NCI-H510A (cell line): ENCODE measurements at places on chromosomes 6 and 20.

- no peak for DNase-seq
Observed at GRCh38 chr6:169806701-169807100, 55.3 kb downstream of the ERMARD start.

GRCh38 chr6:49531774-49532569 lies 18.5 kb upstream of the C6orf141 start:
- peak; percentile 28 for DNase-seq

DNA sequence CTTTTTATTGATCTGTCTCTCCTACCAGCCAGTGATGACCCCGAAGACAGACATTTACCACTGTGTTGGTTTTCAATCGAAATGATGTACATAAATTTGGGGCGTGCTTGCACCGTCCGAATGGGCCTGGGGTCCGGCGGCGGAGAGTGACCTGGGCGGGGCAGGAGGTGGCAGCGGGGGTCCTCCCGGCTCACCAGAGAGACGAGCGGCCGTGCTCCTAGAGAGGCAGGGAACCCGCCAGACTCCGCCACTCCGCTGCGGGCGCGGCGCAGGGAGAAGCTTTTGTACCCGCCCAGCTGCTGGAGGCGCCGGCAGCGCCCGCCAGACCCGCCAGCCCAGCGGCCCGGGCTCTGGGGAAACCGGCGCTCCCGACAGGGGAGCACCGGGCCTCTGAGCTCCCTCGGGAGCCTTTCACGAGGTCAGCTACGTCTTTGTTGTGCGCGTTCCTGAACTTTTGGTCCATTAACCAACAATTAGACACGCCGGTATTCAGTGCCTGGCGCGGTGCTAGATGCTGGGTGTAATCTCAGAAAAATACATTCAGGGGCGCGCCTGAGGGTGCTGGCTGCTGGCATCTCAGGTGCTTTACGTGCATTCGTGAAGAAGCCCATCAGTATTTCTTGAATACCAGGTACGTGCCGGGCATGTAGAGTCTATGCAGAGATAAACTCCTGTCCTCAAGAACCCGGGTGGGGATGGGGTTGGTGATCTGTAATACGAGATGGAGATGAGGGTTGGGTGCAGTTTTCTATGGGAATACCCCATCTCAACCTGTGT lies at the start of gene PGBD1:
TSS of gene PGBD1 (plus strand) at position 285 of the 777 bp plus-strand sequence. CDS start 2,242 bp downstream, outside the sequence.
- DNase-seq = peak; percentile 73

DNA sequence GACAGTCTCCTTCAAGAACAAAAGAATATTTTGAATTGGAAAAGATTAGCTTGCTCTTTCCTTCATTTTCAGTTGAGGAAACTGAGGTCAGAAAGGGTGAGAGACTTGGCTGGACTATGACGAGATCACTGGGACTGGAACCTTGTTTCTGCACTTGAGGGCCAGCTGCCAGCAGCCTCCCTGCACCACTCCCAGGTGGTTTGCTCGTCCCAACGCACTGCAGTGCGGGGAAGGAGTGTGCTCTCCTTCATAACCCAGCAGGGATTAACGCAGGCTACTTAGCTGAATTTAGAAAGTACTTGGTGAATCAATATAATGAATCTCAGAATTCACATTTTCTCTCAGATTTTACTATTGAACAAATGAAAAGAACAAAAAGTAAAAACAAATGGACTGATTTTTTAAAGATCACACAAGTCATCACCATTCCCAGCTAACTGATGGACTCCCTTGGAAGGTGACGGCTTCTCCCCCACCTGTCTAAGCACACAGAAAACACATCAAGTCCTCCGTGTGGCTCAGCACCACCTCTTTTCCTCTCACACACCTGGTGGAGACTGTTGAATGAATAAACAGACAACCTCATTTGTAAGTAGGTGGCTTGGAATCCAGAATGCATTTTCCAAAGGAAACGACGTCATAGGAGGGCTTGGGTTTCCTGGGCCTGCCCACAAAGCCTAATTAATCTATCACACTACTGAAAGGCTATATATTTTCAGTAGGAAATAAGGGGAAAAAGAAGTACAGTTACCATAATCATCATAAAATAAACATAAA lies 121.0 kb downstream of the QRSL1 start:
- DNase-seq = peak; percentile 61

GRCh38 chr20:63835021-63835858 lies 4.2 kb upstream of the ZBTB46 start:
- DNase-seq = peak; percentile 87

GRCh38 chr6:19976411-19977129 lies 139.4 kb downstream of the ID4 start:
- DNase-seq = no peak

DNA sequence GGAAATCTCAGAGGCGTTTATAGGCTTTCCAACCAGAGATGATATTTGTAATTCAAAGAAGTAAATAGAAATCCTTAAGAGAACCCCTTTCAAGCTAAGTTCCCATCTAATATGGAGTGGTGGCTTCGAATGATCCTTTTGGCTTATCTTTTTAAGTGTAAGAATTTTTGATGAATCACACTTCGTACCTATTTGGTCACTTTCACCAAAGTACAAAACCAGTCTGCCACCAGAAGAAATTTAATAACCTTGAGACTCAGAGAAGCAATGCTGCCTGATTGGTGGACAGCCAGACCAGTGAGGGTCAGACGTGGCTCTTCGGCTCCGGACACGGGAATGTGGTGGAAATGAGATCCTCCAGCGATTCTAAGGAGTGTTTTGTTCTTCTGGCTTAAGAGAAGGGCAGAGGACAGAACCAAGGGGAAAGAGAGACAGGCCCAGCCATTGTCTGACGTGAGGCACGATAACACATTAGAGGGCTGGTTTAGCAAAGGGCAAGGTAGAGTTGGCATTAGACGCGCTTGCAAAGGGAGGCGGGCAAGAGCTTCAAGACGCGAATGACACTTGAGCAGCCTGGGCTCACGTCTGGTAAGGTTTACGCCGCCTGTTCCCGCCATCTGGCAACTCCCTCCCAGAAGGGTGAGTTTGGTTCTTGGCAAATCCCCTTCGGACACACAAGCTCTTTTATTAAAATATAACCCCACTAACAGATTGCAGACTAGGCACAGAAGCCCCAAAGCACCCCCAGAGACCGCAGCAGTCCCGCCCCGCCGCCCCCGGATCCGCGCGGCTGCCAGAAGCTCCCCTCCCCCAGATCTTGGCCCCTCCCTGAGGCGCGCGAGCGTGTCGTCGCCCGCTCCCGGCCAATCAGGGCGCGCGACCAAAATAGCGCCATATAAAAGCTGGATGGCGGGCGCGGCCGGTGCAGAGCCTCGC lies 50.0 kb upstream of the EZR start:
- peak; percentile 87 for DNase-seq

DNA sequence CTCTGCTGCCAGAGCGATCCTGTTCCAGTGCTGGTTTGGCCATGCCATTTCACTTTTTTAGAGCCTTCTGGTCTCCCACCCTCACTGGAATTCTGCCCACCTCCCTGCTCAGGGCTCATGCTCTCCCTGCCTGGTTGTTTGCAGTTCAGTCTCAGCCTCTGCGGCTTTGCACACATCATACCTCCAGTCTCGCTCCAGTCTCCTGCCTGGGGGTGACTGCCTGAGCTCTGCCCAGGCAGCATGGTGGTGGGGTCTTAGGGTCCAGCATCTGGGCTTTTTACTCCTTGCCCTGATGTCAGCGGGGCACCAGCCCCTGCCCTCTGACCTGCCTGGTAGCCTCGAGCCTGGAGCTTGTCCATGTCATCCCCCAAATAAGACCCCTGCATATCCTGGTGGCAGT lies 30.9 kb downstream of the CD83 start:
- no peak for DNase-seq

DNA sequence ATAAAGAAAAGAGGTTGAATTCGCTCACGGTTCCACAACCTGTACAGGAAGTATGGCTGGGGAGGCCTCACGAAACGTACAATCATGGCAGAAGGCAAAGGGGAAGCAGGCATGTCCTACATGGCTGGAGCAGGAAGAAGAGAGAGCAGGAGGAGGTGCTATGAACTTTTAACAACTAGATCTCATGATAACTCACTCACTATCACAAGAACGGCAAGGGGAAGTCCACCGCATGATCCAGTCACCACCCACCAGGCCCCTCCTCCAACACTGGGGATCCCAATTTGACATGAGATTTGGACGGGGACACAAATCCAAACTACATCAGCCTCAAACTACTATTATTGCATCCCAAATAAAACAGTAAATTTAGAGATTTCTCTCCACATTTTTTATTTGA lies 53.6 kb upstream of the CST7 start:
- DNase-seq = no peak

GRCh38 chr6:20455251-20455940 lies 53.7 kb downstream of the E2F3 start:
- DNase-seq = no peak

DNA sequence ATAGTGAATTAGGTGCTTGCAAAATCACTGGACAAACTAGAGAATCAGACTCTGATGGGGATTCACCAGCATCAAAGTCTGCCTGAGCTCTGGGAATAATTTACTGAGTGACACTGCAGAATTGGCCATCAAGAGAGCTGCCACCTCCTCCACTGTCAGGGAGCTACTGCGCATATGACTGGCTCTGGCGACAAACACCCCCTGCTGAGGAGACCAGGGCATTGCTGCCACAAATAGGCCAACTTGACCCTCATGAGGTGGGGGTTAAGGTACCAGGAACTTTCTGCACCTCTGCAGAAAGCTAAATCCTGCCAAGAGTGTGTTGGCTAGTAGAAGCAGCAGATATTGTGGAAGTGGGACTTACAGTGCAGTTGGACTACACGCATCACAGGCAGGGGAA lies 88.0 kb downstream of the CDS2 start:
- no peak for DNase-seq

DNA sequence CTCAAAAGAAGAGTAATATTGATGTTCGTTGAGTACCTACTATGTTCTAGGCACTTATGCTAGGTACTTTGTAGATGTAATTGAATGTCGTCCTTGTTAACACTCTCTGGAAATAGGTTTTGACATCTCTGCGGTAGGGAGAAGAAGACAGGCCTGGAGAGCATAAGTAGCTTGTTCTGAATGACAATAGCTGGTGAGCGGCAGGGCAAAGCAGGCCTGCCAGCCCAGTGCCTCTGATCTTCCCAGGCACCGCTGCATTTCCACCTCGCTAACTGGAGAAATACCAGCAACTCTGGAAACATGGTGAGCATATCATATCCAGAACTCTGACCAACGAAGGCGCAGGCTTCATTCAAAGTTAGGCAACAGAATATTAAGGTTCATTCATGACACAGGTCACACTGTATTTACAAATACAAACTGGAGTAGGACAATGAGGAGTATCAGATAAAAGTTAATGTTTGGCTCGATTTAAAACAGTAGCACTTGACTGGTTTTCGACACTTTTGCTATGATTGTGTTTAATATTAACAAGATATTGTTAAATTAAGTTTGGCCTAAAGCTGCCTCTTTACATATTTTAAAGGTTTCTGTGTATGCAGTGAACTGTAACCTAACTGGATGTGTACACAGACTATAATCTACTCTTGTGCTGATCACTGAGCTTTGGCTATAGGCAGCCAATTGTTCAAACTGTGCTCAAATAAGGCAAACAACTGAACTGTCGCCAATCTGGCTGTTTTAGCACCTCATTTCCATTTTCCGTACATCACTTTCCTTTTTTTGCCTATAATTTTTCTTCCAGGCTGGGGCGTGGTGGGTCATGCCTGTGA lies 54.1 kb downstream of the PPP1R3G start:
- DNase-seq = no peak

DNA sequence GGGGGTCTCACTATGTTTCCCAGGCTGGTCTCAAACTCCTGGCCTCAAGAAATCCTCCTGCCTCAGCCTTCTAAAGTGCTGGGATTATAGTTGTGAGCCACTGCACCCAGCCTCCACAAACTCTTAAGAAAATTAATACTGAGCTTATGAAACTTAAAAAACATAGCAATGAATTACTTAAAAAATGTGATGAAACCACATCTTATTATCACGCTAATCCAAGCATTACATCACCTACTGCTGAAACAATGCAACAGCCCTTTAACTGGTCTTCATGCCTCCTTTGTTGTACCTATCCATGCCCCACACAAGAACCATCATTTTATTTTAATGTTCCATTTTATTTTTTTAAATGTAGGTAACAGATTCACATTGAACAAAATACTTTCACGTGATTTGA lies 24.9 kb downstream of the SESN1 start:
- no peak for DNase-seq

GRCh38 chr6:158372574-158372973 lies 60.3 kb downstream of the TULP4 start:
- no peak for DNase-seq

DNA sequence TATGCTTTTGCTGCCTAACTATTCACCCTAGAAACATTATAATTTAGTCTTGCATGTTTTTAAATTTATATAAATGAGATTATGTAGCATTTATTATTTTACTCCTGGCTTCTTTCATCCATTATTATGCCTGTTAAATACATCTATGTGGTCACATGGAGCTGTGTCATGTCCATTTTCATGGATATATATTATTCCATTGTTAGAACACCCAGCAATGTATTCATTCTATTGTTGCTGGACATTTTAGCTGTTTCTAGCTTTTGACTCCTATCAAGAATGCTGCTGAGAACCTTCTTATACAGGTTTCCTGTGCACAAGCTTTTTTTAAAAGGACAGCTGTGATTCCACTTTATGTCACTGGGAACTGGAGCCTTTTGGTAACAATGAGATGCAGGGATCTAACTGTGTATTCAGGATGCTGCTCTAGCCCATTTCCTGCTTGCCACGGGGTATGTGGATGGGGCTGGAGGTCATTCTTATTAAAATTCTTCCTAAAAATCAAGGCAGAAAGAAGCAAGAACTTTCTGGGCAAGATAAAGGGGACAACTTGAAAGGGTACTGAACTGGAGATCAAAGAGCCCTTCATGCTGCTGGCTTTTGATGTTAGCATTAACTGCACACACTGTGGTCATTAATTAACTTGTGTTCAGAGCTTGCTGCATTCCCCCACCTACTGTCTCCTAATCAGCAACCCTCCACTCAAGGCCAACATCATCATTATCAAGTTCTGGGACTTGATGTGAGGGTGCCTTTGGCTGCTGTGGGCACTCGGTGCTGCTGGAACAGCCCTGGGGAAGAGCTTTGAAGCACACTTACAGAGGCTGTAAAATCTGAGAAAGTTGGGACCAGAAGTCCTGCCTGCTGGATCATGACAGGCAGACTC lies 96.6 kb upstream of the AKIRIN2 start:
- DNase-seq = no peak
